ENCODE measurements at places on chromosomes 3 and 15. TPM values are rescaled to one million over a fixed set of nuclear protein-coding genes. Genes with fewer than 3 reads are reported as not detected.

GRCh38 chr15:78315686-78316282 lies 16.4 kb upstream of the SKIC8 start:
- DNase-seq, result no peak

DNA sequence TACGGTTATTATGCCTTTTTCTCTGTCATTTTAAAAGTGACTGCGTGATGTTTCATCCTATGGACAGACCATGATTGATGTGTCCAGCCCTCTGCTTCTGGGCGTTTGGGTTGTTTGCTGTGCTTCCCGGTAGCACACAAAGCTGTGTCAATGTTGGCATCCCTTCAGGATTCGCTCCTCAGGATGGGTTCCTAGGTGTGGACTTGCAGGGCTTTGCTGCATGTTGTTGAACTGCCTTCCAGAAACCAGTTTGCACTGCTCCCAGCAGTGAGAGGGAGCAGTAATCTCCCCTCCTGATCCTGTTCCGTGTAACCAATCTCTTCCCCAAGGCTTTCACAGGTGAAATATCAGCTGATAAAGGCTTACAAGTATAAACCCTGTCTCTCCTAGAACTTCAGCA lies 787 bp downstream of the TRPM1 start:
- no peak for DNase-seq

OXTR gene
- total RNA-seq, result 3.2 TPM

INAFM2 gene
- 13.2 TPM for total RNA-seq

Measured in cerebellum (tissue), 4 donors.